ENCODE measurements at places on chromosomes 12 and 14.

DNA sequence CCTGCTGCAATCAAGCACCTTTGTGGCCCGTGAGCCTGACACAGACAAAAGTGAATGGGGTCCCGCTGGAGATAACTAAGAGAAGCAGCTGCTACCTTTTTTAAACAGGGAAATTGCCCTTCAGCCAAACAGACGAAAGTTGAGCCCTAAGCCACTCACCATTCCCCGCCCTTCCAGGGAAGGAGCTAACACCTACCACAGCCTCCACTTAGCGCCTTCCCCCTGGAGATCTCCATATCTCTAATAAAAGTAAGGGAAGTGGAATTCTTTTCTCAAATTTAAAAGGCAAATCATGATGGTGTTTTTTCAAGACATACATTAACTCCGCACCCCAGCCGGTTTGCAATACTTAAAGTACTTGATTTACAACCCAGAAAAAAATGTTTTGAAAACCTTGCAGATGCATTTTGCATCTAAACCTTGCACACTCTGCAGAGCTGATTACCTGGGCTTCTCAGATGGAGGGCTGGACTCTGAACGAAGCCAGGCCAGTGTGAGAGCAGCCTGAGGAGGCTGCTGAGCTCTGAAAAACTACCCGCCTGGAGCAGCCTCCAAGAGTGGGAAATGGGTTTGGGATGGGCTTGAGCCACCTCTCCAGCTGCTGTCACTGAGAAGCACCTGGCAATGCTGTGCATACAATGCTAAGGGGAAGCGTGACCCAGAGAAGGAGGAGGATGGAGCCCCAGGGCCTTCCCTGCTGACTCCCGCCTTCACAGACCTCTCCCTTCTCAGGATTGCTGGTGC, 10.0 kb downstream of the NUAK1 start:
- no peak for DNase-seq

DNA sequence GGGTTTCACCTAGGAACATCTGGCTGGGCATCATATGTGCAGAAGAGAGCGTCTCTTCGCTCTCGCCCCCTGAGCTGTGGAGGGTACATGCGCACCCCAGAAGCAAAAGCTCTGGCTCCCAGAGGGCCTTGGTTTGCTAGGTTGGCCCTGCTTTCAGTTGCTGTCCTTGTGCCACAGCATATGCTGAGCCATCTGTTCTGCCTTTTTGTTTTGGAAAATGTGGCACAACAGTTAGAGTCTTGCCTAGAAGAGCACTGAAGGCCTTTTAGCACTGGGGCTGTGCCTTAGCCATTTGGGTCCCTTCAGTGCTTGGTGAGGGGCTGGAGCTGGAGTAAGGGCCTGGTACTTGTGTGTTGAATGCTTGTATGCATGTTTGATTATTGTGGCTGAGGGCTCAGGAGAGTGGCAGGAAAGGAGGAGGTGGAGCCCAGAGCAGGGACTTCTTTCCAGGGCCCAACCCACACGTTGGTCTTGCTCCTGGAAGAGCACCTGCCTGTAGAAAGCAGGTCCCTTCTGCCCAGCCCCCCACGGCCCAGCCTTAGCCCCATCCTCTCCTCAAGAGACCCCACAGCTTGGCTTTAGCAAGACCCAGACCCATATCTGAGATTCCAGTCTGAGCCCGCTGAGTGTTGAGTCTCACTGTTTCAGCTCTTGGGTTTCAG, 113.7 kb downstream of the SLC25A47 start:
- DNase-seq: no peak

DNA sequence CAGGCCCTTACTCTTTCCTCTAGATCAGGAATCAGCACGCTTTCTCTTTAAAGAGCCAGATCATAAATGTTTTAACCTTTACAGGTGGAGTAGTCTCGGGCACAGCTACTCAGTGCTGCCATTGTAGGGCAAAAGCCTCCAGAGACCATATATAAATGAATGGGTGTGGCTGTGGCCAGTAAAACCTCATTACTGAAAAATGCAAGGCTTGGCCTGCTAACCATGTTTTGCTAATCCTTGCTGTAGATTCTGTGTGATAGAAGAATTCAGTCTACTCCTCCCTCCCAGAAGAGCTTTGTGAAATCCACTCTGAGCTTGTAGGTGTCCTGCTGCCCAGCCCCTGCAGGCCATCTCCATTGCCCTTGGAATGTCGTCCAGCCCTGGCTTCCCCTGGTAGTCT, 58.1 kb downstream of the HSP90AA1 start:
- no peak for DNase-seq

GRCh38 chr14:90755661-90756304, 60.4 kb downstream of the TTC7B start:
- DNase-seq: no peak

DNA sequence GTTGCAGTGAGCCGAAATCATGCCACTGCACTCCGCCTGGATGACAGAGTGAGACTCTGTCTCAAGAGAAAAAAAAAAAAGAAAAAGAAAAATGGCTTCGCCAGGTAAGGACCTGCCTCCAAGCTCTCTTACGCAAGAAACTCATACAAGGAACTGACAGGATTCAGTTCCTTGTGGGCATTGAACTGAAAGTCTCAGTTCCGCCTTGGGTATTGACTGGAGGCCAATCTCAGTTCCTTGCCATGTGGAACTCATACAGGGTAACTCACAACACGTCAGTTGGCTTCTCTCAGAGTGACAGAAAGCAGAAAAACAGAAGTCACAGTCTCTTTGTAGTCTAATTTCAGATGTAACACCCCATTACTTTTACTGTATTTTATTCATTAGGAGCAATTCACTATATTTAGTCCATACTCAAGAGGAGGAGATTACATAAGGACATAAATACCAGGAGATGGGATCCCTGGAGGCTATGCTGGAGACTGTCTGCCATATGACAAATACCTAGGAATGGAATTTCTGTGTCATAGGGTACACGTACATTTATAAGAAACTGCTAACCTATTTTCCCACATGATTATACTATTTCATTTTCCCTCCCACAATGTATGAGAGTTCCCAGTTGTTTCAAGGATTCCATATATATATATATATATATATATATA, 11.4 kb upstream of the NOPCHAP1 start:
- DNase-seq: no peak

GRCh38 chr14:64992328-64992885, 5.7 kb downstream of the FNTB start:
- DNase-seq: no peak

GRCh38 chr14:95486875-95487668, 29.4 kb downstream of the SYNE3 start:
- DNase-seq: no peak

DNA sequence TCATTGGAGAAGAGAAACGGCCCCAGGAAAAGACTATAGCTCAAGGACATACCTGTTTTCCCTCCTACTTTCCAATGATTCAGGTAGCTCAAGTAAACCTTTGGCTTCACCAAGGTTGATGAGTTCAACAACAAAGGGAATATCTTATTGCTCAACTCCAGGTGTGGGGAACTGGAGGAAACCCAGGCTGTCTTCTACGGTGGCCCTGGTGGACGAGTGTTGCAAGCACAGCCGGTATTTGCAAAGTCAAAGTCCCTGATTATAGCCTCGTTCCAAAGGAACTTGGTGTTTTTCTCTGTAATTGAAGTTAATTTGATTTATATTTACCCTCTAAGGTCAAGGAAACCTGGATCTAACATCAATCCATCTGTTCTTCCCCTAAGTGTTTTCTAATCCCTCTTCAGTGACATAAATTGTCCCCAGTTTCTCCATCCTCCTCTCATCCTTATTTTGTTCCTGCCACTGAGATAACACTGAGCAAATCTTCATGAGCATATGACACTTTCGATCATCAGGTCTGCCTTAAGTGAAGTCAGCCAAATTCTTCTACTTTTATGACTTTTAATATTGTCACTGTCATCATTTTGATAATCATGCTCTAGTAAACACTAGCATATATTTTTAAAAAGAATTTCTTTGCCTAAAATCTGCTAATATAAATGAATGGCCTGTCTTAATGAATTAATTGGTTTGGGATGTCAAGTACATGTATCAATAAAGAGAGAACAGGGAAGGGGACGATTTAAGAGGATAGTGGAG, 174.6 kb upstream of the TBX3 start:
- DNase-seq: no peak

DNA sequence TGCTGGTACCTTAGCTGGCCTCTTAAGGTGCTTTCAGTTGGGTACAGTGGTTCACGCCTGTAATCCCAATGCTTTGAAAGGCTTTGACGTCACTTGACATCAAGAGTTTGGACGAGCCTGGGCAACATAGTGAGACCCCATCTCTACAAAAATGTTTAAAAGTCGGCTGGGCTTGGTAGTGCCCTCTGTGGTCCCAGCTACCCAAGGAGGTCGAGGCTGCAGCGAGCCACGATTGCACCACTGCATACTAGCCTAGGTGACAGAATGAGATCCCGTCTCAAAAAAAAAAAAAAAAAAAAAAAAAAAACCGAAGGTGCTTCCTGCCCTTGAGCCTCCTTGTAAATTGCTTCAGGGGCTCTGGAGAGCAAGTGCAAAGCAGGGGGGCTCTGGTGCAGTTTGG, 50.0 kb downstream of the ACACB start:
- DNase-seq: no peak

DNA sequence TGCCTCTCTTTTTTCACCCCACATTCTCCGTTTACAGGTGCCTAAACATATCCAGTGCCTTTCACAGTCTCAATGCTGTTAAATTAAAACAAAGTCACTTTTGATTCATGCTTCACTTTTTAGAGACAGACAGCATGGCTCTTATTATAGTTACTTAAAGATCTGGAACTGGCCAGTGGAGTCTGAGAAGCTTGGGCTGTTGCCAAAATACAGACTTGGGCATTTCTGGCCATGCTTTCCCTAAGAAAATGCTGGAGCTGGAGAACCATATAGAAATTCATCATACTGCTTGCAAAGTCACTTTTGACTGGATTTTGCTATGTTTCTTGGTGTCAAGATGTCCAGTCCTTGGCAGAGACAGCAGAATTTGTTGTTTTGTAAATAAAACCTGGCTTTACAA, 12.2 kb upstream of the GPR68 start:
- DNase-seq: no peak

GRCh38 chr12:4293299-4293965, 19.9 kb downstream of the CCND2 start:
- no peak for DNase-seq

DNA sequence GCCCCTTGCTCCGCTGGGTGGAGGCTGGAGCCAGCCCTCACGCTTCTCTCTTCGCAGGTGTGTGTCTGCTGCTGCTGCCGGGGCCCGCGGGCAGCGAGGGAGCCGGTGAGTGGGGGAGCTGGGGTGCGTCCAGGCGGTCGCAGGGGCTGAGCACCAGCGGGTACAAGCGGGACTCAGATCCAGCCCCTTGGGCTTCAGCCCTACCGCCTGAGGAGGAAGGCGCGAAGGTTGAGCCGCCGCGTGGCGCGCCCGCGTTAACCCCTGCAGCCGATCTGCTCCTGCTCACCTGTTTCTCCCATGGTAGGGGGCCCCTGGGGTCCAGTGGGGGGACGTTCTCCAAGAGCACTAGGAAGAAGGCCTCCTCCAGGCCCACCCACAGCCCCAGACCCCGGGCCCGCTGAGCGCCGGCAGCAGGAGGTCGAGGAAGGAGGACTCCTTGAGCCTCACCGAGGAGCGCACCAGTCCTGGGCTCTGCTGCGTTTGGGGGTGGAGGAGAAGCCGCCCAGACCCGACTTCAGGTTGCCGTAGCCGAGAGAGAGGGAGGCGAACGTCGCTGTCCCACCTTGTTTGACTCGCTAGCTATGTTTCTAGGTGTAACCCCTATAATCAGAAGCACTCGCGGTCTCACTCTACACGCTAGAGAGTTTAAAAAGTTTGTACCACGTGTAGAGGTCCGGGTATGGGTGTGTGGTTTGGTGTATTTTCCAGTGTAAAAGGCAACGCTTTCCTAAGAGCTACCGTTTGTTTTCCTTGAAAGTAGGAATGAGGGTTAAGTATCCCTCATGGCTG, 834 bp downstream of the COCH start:
- DNase-seq: no peak

DNA sequence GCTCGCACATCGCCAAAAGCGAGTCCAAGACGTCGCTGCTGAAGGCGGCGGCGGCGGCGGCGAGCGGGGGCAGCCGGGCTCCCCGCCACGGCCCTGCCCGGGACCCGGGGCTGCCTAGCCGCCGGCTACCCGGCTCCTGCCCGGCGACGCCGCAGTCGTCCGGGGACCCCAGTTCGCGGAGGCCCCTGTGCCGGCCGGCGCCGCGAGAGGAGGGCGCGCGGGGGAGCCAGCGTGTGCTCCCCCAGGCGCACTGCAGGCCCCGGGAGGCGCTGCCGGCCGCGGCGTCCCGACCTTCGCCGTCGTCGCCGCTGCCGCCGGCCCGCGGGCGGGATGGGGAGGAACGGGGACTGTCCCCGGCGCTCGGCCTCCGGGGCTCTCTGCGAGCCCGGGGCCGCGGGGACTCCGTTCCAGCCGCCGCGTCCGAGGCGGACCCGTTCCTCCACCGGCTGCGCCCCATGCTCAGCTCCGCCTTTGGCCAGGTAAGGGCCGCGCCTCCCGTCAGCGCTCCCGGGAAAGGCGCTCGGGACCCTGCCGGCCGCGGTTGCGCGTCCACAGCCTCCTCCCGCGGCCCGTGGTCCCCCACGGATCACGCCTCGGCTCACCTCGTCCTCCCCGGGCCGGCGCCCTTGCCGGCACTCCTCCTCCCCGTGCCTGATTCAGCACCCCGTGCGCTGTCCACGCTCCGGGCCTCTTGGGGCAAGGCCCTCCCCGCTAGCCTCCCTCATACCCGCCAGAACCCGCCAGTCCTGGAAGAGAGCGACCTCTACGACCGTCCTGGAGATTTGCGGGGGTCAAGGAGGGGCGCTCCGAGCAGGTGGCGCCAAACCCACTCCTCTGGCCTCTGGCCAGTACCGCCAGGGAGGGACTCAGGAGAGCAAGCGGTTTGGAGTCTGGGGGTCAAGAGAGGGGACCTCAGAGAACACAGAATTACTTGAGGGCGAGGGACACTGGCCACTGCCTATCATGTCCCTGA, 721 bp downstream of the CABP1 start:
- peak; percentile 22 for DNase-seq

- DNase-seq: no peak
These were observed 6.7 kb downstream of the ANO4 start for GRCh38 chr12:100801320-100801719.

All from stimulated activated CD8-positive, alpha-beta memory T cell treated with anti-CD3 and anti-CD28 coated beads, Interleukin-15, amount 100 ng/mL, for 1 hour (primary cell).